Esophagus squamous epithelium (tissue), 5 donors: ENCODE measurements at places on chromosomes 12 and 14.

DNA sequence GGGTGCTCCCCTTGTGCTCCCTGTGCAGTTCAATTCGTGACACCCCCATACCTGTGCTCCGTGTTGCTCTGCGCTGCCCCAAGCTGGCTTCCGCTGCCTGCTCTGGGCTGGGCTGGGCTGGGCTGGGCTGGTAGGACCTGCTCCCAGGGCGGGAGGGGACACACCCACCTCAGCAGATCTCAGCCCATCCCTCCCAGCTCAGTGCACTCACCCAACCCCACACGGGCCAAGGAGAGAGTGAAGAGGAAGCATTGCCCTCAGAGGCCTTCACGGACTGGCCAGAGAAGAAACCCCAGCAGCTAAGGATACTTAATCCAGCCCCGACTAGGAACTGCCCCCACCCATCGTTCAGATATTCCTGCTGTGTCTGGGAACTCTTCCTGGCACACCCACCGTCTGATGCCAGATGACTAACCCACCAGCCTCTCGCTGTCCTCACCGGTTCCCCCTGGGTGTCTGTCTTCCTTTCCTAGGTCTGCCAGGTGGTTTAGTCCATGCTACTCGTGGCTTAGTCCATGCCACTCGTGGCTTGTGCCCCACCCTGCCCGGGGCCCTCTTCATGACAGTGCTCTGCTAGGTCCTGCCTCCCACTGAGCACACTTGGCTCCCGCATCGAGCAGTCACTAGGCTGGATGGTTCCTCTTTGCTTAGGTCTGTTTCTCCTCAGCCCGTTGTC lies at the start of gene LPAR5:
Gene LPAR5, minus strand, starts transcription at position 104 of the 676 bp plus-strand sequence. CDS start 14,711 bp downstream, outside the sequence.
- no peak for DNase-seq

GRCh38 chr14:63375769-63376168 lies 57.0 kb upstream of the GPHB5 start:
- DNase-seq, result no peak

- no peak for DNase-seq
Measured at GRCh38 chr14:103696466-103697071, 18.7 kb downstream of the XRCC3 start.

DNA sequence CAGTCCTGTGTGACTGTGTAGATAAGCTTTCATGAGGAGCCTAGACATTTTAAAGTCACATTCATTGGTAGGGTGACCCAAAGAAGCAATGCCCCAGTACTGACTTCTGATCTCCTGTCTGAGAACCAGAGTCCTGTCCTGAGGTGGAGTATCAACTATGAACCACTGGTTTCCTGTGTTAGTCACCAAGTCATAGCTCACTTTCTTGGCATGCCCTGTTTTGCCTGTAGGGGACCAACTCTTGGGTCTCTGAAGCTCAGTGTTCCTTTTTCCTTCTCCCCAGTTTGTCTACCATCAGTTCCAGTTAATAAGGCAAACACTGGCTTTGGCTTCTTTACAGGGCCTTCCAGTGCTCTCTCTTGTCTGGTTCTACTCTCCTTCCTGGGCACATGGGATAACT lies 97.4 kb downstream of the C12orf75 start:
- no peak for DNase-seq

- no peak for DNase-seq
Measured at GRCh38 chr12:124150168-124150567, 144.7 kb upstream of the RFLNA start.

- DNase-seq, result no peak
Measured at GRCh38 chr14:100332071-100332639, 9.0 kb downstream of the SLC25A47 start.

GRCh38 chr14:34460841-34461240 lies 1.2 kb downstream of the SPTSSA start:
- DNase-seq, result no peak

DNA sequence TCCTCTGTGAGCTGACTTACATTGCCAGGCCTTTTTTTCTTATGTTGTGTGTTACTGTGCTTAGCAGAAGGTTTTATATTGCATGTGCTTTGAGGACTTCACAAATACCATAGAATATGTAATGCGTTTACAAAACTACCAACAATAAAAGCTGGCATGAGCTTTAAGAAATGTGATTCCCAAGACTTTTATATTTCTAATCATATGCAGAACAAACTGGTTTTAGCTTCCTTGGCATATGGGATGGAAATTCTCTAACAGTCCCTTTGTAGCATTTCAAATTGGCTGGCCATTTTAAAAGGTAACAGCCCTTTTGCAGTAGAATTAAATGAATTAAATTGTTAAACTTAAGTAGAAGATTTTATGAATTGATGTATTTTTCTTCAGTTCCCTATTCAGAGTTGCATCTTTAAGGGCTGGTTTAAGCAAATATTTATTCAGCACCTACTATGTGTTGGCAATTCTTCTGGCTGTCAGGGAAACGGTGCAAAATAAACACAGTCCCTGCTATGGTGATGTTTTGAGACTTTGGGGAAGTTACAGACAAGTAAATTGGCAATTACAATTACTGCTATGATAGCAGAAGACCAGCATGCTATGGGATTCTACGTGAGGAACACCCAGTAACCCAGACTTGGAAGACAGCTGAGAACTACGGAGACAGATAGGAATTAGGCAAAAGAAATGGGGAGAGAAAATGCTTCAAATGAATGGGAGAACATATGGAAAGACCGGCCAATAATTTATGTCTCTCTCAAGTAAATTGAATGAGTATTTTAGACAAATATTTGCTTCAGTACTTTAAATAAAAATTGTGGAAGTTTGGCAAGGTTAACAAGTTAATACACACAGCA lies 446.4 kb downstream of the EGLN3 start:
- no peak for DNase-seq

GRCh38 chr12:122354958-122355641 lies 67.4 kb downstream of the CLIP1 start:
- no peak for DNase-seq

GRCh38 chr12:55972911-55973598 lies 823 bp upstream of the RAB5B start:
- no peak for DNase-seq

DNA sequence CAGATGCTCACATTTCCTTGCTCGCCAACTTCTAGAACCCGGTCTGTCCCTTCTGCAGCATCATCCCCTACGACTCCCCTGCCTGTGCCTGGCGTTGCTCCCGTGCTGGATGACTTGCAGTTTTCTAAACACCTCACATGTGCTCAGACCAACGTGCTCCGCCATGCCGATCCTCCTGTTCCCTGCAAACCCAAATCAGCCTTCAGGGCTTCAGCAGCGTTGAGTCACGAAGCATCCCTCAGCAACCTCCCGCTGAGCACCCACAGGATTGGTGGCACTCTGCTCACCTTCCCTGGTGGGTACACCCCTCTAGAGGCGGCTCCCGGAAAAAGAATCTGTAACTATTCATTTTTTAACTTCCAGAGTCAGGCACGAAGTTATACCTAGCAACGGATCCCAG lies 2.8 kb upstream of the PIWIL1 start:
- DNase-seq, result no peak

DNA sequence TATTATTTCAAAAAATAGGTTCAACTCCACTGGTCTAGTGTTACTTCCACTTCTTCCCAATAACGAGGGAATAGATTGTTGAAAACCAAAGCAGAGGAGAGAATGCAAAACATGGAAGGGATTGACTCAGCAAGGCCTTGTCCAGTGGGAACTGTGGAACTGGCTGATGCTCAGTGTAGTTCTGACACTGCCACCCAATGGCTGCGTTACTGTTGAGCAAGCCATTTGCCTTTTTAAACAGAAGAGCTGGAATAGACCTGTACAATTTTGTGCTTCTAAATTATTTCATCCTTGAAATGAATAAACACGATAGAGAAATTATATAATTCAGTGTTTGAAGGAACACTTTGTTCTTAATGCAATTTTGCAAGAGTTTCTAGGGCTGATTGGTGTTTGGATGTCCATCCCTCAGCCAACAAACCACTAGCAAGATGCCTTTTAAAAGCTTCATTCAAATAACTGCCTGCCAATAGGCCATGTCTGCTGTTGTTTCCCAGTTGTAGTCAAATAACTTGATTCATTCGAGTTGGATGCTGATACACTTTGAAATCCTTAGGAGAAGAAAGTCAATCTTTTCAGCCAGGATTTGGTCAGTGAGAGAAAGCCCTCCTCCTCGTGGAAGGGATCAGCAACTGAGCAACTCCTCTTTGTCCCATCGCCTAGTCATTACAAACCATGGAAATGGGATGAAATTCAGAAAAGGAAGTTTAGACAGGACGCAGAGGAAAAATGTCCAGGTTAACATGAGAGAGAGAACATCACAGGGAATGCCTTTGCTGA lies 7.3 kb upstream of the MGP start:
- no peak for DNase-seq
